ENCODE measurements at places on chromosomes 2 and 18.

DNA sequence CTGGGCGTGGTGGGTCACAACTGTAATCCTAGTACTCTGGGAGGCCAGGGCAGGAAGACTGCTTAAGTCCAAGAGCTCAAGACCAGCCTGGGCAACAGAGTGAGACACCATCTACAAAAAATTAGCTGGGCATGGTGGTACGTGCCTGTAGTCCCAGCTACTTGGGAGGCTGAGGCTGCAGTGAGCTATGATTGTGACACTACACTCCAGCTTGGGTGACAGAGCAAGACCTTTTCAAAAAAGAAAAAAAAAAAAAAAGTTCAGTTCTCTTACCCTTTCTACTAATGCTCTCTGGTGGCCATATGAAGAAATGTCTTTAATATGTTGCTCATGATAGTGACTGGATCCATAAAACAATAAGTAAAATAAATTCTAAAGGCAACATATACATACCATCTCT lies 14.9 kb downstream of the TYW5 start:
- DNase-seq = no peak

GRCh38 chr2:120395221-120396012 lies 49.5 kb downstream of the INHBB start:
- DNase-seq = no peak

- peak; percentile 5 for DNase-seq
Observed at GRCh38 chr18:22831441-22831904, 101.7 kb upstream of the RBBP8 start.

DNA sequence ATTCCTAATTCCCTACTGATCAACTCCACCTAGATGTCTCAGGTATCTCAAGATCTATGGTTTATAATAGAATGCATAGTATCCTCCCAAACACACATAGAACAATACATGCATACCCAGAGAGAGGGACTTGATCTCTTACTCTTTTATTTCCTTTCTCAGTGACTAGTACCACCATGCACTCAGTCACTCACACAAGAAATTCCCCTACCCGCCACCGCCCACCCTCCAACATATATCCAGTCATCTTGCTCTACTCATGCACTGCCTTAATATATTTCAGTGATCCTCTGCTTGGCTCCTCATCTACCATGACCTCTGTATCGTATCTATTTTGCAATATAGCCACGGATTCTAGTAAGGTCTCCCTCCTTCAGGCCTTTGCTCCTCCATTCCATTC lies 996.9 kb downstream of the LRP1B start:
- DNase-seq = no peak

DNA sequence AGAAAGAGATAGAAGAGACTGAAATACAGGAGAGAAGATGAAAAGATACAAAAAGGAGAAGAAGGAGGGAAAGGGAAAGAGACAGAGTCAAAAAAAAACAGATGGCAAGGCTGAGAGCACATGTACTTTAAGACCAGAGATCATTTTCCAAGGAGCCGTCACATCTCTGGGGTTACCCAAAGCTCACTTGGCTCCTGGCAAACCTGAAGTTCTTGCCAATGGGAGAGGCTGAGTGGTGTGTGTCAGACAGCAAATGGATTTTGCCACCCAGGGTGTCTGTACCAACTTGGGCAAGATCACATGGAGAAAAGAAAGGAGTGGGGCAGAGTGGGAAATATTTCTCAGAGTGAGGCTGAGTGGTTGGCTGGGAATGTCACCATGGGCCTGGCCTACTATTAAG lies 219.3 kb upstream of the TNP1 start:
- DNase-seq = no peak

DNA sequence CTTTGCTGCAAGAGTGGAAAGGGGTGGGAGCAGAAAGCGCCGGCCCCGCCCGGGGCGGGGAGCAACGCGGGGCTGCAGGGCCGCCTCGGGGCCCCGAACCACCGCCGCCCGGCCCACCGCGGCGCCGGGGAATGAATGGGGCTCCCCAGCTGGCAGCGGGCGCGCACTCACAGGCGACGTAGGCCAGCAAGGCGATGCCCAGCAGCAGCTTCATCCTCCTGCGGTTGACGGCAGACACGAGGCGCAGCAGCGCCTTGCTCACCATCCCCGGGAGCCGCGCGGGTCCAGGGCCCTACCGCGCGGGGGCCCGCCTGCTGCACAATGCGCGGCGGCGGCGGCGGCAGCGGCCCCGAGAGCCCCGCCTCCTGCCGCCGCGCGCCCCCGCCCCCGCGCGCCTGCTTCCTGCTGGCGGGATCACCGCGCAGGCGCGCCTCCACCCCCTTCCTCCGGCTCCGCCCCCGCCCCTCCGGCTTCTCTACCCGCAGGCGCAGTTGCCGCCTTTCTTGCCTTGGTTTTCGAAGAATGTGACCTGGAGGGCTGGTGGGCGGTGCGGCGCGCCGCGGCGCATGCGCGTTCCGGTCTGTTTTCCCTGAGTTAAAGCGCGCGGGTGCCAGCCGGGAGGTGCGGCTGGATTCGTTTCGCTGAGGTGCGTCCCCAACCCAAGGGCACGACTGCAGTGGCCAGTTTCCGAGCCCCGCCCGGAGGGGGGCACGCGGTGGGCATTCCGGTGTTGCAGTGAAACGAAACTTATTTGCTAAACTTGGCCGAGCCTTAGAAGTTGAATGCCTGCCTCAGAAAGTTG lies at the start of gene UXS1:
Gene UXS1 (minus strand): TSS at position 325 of the 802 bp plus-strand sequence. CDS start 60 bp downstream, at position 265.
- DNase-seq = peak; percentile 98

GRCh38 chr18:72986103-72986502 lies 118.3 kb upstream of the NETO1 start:
- no peak for DNase-seq

DNA sequence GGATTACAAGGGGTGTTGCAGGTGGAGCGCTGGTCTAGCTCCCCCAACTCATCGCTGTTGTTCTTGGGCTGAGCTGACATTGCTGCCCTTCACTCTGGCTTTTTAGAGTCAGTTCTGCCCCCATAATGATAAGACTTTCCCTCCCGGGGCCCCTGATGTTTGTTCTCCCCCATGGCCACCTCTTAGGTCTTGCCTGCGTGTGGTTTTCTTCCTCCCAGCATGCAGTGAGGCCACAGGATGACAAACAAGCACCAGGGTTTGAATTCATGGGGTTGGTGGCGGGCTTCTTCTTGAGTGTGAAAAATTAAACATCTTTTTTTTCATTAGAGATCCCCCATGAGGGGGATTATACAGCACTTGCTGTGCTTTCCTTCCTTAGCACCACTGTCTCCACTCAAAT lies 74.1 kb downstream of the CTAGE1 start:
- DNase-seq = no peak

DNA sequence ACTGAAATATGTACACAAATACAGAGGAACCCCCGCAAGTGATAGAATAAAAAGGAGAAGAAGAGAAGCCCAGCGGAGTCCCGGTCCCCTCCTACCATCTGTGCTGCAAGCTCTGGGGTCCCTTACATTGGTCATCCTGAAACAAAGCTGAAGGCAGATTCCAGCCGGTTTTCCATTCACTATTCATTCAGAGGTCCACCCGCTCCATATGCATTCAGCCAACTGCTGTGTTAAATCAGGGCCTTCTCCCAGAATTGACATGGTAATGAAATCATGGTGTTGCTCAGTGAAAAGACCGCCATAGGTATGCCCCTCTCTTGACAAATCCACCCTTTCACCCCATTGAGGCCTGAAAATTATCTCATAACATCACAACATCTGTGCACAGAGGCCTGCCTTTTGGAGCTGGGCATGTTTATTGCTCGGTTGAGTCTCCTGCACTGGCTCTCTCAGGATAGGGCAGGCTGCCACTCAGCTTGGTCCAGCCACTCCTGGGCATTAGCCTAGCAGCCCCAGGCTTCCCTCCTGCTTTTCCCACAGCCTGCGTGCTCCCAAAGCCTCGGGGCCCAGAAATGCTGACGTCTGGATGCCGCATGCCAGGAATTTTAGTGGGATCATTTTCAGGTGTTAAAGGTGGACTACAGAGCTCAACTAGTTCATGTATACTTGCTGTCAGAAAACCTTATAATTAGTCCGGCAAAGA lies 39.3 kb upstream of the ID2 start:
- DNase-seq = no peak

- DNase-seq = no peak
Observed at GRCh38 chr18:24810561-24811305, 350.3 kb downstream of the HRH4 start.

DNA sequence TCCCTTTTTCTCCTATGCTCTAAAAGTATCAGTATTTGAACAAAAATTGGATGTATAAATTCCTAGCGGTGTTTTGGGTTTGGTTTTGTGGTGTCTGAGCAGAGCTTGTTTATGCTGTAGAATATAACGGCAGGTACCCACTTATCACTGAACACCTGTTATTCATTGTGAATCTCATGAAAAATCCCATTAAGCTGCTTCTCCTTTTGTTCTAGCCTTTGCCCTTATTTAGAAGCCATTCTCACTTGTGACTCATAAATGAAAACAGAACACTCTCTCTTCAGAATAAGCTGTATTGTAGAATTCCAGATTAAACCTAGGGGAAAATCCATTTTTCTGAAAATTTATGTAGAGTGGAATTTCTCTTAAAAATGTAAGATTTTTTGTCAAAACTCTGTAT lies 104.0 kb downstream of the PRPF40A start:
- DNase-seq = no peak

GRCh38 chr18:24514439-24514838 lies 54.0 kb downstream of the HRH4 start:
- DNase-seq = no peak

- DNase-seq = no peak
Observed at GRCh38 chr2:108367014-108367413, 10.7 kb upstream of the SULT1C4 start.

DNA sequence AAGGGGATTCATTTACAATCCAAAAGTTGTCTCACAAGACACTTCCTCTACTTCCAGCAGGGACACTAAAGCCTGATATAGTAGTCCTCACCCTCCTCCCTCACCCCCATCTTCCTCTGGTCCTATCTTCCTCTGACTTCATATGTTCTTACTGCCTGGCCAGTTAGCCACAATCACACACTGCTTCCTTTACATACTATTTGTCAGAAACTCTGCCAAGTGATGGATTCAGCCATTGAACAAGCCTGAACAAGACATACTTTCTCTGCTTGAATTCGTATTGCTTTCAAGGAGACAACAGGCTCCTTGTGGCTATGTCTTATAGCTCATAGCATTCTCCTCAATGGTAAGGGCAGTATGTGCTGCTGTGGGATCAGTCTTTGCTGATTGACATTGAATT lies 672.2 kb downstream of the BCL11A start:
- no peak for DNase-seq

GRCh38 chr2:212843409-212844199 lies 305.0 kb upstream of the ERBB4 start:
- no peak for DNase-seq

- DNase-seq = peak; percentile 44
Observed at GRCh38 chr2:53768242-53768542, 588 bp downstream of the CHAC2 start.

DNA sequence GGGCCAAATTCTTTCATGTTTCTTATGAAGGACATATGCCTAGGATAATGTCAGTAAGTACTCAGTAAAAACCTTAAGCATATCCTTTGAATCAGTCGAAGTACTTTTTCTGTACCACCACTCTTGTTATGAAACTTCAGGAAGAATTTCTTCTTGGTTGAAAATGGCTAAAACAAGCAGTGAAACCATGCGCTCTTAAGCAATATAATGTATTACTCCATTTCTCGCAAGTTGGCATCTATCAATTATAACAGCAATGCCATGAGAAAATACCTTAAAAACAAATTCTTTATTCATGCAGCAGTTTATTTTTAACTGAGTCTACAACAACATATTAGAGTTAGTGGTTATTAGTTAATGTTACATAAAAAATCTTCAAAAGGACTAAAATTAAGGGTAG lies 41.0 kb downstream of the SLC66A3 start:
- no peak for DNase-seq
